ENCODE measurements at places on chromosomes 5 and 9.

DNA sequence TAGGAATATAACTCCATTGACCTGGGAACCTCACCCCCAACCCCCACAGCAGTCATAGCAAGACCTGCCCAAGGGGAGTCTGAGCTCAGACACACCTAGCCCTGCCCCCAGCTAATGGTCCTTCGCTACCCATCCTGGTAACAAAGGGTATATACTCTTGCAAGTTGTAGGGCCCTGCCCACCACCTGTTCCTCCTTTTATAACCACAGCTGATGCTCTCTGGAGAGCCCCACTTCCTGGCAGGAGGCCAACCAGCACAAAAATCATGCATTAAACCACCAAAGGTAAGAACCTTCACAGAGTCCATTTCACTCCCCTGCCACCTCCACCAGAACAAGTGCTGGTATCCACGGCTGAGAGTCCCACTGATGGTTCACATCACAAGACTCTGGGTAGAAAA, 1195.3 kb upstream of the SEMA6A start:
- DNase-seq: no peak

- no peak for DNase-seq
These were observed 66.0 kb downstream of the HMCN2 start for GRCh38 chr9:130331573-130331972.

GRCh38 chr9:96663506-96664120, 8.5 kb upstream of the PRXL2C start:
- no peak for DNase-seq

DNA sequence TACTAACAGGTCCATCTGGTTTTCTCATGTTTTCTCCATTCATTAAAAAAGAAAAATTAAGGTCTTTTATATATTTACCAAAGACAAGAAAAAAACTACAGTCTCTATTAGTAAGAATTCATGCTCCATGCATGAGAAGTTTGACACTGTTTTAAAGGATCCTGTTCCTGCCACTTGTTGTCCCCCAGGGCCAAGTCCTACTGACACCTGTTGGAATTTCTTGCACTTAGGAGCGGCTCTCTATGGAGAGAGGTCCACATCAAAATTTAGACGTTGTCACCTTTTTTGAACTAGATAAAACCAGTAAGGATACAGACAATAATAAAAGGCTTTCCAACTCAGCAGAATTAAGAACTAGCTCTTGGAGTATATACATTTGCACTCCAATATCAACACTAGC, 42.3 kb downstream of the PWWP2A start:
- DNase-seq: no peak

GRCh38 chr5:95718203-95718602, 12.9 kb upstream of the RHOBTB3 start:
- no peak for DNase-seq

GRCh38 chr5:85823462-85824426, 794.0 kb upstream of the COX7C start:
- no peak for DNase-seq

- DNase-seq: no peak
These were observed 49.3 kb upstream of the FANCC start for GRCh38 chr9:95366731-95367325.

- DNase-seq: no peak
These were observed 197.5 kb downstream of the PCSK5 start for GRCh38 chr9:76087976-76088375.
